CD4-positive, alpha-beta T cell treated with Interleukin-2 at 100 ng/mL for 4 hours (primary cell): ENCODE measurements at places on chromosomes 16 and 17.

- DNase-seq = no peak
Measured at GRCh38 chr16:12334852-12335251, 358.3 kb downstream of the SNX29 start.

DNA sequence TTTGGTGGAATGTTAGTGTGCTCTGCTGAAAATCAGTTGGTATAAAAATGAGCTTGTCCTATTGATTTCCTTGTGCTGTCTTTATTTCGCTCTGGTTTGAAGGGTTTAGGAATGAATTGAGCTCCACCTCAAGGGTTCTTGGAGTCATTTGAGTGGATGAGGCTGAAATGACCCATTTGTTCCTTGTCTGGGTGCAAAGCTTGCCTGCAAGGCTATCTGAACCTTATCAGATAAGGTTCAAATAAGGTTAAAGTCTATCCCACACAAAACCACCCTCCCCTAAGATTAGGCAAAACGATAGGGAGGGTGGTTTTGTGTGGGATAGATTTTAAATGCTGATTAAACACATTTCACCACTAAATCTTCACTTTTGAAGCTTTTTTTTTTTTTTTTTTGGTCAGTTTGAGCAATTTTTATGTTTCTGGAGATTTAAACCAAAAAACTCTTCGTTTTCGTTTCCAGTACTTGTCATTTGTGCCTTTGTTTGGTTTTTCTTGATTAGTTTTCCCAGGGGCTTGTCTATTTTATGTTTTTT, 62.7 kb downstream of the ARHGAP44 start:
- no peak for DNase-seq

GRCh38 chr16:88662222-88662842, 559 bp downstream of the MVD start:
- DNase-seq = no peak

DNA sequence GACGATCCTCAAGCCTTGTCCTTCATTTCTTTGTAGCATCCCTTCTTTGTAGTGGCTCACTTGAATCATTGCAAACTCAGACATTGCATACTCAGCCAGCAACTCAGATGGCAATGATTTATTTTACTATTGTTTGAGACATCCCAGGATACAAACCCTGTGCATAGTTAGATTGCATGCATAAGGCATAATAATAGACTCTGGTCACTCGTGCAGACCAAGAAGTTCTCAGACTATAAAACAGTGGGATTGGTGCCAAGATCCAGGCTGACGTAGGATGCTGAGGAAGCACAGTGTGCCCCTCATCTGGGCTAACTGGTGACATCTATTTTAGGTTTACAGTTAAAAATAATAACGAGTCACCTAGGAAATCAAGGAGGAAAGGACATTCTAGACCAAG, 142.3 kb downstream of the PMP22 start:
- no peak for DNase-seq

- DNase-seq = no peak
Measured at GRCh38 chr17:82835766-82836512, 3.9 kb downstream of the ZNF750 start.

DNA sequence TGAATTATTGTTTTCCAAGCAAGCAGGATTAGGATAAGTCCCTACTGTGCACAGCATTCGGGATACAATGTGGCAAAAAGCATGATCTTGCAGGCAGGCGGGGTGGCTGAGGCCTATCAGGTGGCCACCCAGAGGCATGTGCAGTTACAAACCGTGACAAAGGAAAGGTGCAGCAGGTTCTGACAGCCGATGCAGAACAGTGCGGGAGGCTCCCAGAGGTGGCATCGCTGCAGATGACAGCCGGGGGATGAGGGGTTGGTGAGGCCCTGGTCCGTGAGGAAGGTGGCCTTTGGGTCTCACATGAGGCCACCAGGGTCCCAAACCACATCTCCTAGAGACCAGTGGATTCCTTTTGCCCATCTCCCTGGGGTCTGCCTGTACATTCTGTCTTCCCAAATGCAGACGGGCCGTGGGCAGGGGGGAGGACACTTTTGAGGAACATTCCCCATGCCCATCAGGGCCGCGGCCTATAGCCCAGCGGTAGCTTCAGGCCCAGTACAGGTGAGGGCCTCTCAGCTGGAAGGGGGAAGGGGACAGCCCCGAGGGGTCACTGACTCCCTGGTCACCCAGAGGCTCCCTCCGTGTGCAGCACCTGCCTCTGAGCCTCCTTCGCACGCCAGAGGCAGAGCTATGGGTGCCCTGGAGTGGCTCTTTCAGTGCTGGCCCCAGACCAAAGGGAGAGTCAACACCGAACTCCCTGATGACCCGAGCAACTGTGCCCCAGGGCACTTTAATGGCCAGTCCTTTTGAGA, 85.1 kb downstream of the SOCS1 start:
- DNase-seq = no peak

- no peak for DNase-seq
Measured at GRCh38 chr16:73147958-73148357, 100.0 kb upstream of the ZFHX3 start.

DNA sequence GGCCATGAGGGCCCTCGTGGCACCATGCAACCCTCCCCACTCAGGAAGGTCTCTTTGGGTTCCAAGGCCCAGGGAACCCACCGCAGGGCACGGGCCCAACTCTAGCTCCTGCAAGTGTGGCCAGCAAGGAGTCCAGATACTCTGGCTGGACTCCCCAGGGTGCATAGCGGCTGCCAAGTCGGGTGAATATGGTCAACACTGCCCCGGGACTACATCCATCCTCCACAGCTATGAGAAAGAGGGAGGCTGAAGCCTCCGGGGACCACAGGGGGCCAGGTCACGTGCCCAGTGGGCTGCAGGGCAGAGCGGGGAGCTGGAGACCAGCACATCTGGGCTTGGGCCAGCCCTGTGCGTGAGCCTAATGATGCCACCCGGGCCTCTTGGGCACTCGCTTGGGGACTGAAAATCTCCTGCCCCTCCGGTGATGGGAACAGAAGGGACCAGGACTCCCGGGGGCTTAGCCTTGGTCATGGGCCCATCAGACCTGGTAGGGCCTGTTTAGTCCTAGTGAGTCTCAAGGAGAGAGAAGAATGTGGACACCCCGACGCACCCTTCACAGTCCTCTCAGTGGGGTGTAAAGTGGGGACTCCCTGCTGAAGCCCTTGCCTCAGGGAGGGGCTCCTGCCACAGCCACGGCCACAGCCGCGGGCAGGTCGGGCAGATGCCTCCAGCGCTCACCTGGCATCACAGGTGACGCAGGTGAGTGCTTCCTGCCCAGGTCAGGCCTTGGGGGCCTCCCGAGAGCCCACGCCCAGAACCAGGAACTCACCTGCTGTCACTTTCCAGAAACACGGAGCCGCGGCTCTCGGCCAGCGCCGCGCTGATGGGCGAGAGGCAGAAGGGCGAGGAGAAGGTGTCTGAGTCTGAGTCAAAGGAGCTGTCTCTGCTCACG, 26.0 kb downstream of the TBC1D16 start:
- no peak for DNase-seq

- no peak for DNase-seq
Measured at GRCh38 chr16:8716592-8716991, 42.2 kb downstream of the ABAT start.

- DNase-seq = no peak
Measured at GRCh38 chr17:72338847-72339790, 218.3 kb downstream of the SOX9 start.

GRCh38 chr16:15466886-15467781, 32.7 kb downstream of the BMERB1 start:
- no peak for DNase-seq

DNA sequence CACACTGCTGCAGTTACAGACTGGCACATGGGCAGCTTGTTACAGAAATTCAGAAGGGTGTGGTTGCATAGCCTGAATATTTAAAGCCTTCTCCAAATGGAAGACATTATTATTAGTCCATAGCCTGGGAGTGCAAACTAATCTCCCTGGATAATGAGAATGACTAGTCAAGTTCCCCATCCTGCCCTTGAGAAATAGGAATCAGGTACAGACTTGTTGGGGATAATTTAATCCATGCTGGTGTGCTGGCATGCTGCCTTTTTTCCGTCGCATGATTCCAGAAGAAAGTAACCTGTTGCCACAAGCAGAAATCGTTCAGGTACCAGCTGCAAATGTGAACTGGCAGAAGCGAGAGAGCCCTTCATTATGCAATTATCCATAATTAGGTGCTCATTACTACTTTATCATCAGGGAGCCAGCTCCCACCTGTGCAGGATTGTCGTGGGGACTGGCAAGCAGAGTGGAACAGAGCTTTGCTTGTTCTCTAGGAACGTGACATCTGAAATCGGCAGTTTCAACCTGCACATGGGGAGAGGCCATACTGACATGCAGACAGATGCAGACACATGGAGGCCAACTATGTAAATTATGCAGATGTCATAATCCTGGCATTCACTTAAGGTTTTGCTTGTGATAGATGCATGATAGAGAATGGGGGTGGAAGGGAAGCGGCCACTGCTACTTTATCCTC, 419.4 kb downstream of the PMP22 start:
- no peak for DNase-seq

DNA sequence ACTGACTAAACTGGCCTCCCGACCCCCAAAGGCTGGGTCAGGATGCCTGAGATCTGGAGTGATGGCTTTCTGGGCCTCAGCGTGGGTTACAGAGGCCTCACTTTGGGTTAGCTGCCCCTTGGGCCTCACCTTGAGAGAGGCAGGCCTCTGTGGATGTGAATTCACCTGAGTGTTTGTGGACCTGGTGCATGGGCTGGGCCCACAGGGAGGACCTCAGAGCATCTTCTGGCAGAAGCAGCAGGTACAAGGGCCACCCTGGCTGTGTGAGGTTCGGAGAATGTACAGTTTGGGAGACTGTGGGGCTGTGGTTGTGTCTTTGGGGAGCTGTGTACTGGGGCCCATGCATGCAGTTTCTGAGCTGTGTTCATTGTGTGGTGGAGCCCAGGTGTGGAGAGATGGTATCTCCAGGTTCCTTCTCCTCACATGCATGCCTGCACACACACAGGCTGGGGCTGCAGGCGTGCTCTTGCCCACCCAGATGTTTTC, 18.3 kb downstream of the RARA start:
- no peak for DNase-seq

- peak; percentile 78 for DNase-seq
Measured at GRCh38 chr16:88533932-88534637, 36.1 kb upstream of the ZC3H18 start.

GRCh38 chr17:13337864-13338371, 263.8 kb downstream of the HS3ST3A1 start:
- peak; percentile 13 for DNase-seq

GRCh38 chr17:71163121-71163812, 957.6 kb upstream of the SOX9 start:
- no peak for DNase-seq

- no peak for DNase-seq
Measured at GRCh38 chr17:78442648-78443218, 64.3 kb downstream of the PGS1 start.

DNA sequence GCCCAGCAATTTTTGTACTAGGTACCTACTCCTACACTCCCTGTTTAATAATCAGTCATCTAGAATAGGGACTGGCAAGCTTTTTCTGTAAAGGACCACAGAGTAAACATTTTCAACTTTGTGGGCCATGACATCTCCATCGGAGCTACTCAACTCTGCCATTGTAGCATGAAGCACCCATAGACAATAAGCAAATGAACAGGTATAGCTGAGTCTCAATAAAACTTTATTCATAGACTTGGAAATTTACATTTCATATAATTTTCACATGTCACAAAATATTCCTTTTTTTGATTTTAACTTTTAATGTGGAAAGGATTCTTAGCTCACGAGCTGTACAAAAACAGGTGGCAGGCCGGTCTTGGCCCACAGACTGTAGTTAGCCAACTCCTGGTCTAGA, 345.8 kb downstream of the SOX9 start:
- no peak for DNase-seq

DNA sequence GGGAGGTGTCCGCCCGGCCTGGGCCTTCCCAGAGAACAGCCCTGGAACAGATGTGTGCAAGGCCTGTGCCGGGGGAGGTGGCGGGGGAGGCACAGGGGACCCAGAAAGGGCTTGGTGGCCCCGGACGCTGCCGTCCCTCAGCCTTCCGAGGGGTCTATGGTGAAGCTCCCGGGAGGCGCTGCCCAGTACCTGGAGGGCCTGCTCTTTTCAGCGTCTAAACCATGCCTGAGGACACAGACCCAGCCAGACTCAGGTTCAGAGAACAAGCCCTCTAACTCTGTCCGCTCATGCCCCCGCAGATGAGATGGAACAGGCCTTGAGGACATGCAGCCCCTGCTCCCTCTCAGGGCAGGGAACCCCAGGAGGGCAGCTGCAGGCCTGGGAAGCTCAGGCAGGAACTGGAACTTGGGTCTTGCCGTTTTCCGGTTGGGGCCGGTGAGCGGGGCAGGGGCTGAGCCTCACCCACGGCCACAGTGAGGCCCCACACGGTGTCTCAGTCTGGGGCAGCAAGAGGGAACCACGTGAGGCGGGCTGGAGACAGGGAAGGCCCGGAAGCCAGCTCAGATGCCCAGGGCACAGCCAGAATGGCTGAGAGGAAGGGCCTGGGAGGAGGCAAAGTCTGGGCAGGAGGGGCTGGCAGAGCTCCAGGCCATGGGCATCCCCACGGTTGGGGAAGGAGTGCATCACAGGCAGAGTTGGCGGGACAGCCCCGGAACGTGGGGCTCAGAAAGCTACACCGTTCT, 12.5 kb downstream of the SLC16A3 start:
- peak; percentile 24 for DNase-seq

- DNase-seq = no peak
Measured at GRCh38 chr16:48262631-48263030, 15.3 kb upstream of the ABCC11 start.

GRCh38 chr16:46976550-46976949, 3.1 kb upstream of the DNAJA2 start:
- DNase-seq = peak; percentile 5

GRCh38 chr17:72090108-72090507, 30.7 kb upstream of the SOX9 start:
- DNase-seq = no peak

DNA sequence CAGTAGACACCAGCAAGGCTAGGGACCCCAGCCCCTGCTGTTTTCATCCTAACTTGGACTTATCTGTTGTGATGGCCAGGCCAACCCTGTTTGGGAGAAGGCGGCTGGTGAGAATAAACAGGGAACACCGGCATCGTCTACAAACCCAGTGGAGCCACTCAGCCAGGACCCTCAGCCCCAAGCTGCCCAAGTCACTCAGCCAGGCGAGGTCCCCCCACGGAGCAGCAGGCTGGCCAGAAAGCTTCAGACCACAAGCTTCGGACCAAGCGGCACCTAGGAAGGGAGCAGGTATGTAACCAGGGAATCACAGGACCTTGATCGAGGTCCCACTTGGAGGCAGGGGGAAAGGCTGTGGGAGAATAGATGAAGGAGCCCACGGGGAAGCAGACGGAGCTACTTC, 23.4 kb downstream of the RBFOX3 start:
- no peak for DNase-seq

DNA sequence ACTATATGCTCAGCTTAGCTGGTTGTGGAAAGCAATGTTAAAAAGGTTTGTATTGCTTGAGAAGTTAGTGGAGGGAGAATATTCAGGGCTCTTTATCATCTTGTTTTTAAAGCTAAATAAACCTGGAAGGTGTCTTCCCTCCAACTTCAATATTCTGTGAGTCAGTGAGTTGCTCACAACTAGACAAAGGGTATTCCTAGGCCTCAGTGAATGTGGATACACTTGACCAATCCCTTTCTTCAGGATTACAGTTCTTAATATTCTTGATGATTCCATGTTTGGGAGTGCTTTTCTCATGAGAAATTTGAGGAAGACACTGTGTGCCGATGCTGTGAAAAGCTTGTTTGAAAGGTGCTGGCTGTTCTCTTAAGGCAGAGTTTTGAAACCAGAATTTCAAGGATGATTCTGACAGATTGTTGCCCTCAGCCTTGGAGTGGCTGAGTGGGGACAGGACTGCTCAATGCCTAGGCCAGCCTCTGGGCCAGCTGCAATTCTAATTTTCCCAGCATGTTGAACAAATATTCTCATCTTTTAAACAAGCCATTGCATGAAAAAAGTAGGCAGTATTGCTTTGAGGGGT, 30.1 kb downstream of the MAP2K4 start:
- no peak for DNase-seq
